ENCODE measurements at places on chromosomes 3 and 15. TPM values are rescaled to one million over a fixed set of nuclear protein-coding genes. Genes with fewer than 3 reads are reported as not detected.

GRCh38 chr3:119810018-119810435, 28.1 kb downstream of the NR1I2 start:
- no peak for DNase-seq

GRCh38 chr3:146223401-146224373, 27.2 kb downstream of the PLSCR4 start:
- no peak for DNase-seq

DNA sequence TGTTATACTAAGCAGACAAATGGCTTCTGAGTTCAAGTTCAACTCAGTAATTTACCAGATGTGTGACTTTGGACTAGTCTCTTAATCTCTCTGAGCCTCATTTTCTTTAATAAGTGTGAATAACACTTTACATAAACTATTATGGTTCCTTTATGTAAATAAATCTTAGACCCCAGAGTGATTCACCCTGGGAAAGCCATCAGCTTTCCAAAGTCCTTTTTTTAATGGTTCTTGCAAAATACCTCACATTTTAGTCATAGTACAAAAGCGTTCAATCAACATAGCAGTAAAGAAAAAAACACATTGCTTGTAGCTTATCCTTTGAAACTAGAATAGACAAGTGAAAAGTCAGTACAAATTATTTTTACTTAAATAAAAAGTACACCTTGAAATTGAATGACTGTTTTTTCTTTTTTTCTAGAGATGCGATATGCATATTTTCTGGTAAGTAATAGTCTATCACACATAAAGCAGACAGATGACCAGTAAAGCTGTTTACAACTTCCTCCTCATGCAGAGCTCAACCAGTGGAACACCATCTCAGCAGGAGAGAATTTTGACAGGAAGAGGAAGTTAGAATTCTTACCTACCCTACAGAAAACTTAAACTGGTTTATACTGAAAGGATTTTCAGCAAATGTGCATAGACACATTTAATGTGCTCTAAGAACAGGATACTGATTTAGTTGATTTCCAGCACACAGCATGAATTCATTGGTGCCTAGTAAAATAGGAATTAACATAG, 123.0 kb upstream of the AGBL1 start:
- no peak for DNase-seq

Gene ATP13A5
- polyA plus RNA-seq = not detected

DNA sequence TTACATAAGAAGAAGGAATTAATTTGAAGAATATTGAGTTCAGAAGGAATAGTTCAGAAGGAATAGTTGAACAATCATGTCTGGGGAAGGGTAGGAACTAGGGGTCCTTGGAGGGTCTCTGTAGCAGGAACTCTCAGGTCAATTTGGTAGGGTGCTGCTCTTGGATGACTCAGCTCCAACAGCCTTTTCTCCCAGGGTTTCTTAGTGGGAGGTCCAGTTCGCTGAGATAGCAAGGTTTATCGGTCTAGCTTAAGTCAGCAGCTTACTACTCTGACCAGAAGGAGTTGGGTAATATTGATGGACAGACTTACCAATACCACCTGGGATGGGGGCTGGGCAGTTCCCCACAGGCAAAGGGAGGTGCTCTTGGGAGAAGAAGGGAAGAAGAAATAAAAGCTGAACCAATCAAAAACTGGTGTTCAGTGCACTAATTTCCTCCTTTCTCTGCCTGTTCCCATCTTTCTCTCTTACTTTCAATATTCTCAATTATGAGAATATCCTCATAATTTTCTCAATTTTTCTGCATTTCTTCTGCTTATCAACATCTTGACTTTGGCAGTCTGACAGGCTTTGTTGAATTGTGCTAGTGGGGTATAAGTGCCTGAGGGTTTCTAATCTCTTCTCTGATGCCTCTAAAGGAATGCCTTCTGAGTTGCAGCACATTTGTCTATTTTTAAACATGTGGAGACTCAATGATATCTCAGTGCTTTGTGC, 14.4 kb upstream of the MITF start:
- no peak for DNase-seq

GRCh38 chr15:73922186-73923151, 3.8 kb upstream of the LOXL1 start:
- peak; percentile 28 for DNase-seq

DNA sequence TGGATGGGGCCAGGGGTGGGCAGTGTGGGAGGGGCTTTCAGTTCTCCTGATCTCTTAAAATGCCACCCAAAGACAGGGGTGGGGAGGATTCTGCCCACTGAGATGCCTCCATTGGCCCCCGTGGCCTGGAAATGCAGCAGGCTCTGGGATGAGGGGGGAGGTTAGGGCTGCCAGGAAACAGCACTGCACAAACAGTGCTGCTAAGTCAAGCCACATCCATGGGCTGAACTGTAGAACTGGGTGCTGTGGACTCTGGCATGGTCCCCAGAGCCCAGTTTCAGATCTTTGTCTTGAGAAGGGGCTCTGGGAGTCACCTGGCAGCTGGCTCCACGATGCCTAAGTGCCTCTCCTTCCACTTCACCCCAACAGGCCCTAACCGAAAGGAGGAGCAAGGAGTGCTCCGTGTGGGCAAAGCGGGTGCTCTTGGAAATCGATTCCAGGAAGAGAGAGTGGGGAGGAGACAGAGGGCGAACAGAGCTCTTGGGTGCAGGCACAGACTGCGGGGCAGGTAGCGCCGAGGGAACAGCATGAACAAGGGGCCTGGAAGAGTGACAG, 7.8 kb downstream of the PLA2G4E start:
- DNase-seq = no peak

GRCh38 chr3:5096336-5097008, 25.6 kb upstream of the ARL8B start:
- DNase-seq = no peak

DNA sequence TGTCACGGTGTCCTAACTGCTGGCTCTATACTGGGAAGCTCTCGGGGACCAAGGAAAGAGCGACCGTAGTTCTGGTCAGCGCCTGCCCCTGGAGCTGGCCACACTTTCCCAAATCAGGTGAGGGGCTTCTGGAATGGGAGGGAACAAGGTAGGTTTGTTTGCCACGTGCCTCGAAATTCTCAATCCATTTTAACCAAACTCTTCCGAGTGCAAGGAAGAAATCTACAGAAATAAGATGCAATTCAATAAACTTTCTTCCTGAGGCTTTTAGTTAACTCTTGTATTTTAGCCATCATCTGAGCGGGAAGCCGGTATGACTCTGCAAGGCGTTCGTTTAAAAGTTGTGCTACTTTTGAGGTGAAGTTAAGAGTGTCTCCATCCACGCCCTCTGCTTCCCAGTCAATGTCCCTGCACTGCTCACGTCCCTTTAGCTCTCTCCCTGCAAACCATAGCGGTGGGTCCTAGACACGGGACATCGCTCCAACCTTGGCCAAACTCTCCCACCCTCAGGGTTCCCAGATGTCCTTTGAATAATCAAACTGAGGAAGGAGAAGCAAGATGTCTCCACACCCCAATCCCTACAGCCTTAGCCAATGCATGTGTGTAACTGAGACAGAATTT, 597 bp downstream of the AGTR1 start:
- no peak for DNase-seq

Gene SSUH2
- 45.2 TPM for polyA plus RNA-seq

- DNase-seq = no peak
Measured at GRCh38 chr15:74977599-74977998, 17.8 kb upstream of the SCAMP5 start.

GRCh38 chr15:93035953-93036810, 52.8 kb downstream of the RGMA start:
- peak; percentile 32 for DNase-seq

- DNase-seq = no peak
Measured at GRCh38 chr3:188656196-188656982, 502.4 kb downstream of the LPP start.

GRCh38 chr3:6062261-6063187, 798.4 kb upstream of the GRM7 start:
- no peak for DNase-seq

- DNase-seq = no peak
Measured at GRCh38 chr3:25349095-25349494, 79.0 kb upstream of the RARB start.

DNA sequence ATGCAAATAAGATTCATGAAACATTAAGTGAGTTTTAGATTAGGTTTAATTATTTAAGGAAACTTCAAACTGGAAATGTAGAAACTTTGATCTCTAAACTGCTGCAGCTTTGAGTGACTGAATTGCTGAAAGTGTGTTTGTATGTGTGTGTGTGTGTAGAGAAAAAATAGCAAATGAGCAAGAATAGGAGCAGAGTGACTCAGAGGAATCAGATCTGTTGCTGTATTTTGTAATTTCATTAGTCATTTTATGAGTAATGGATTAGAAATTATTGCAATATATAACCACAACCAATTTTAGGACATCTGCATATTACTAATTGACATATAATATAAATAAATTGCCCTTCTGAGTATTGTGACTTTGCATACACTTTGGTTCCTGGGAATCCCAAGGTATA, 52.8 kb upstream of the SLC9A9 start:
- no peak for DNase-seq

Gene RETNLB
- not detected for polyA plus RNA-seq

DNA sequence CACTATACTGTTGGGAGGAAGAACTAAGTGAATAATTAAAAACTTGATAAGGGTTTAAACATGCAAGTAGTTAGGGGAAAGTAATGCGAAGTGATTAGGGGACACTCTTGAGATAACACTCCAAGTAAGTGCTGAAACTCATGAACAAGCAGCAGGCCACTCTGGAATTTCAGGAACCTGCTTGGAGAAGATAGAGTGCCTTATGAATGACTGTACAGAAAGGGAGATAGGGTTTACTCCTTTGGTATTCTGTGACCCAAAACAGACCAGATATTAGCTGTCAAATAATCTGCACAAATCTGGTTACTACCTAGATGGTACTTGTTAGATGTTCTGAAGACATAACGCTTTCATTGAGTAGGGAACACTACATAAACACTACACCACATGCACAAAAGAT, 85.6 kb downstream of the FRMD4B start:
- no peak for DNase-seq

Gene ZPLD1
- 0.43 TPM for polyA plus RNA-seq

- peak; percentile 47 for DNase-seq
Measured at GRCh38 chr15:75809986-75810750, 33.1 kb upstream of the UBE2Q2 start.

GRCh38 chr3:101854608-101855304, 5.4 kb downstream of the NFKBIZ start:
- DNase-seq = peak; percentile 87

GRCh38 chr3:105521770-105522169, 155.1 kb downstream of the ALCAM start:
- no peak for DNase-seq

- no peak for DNase-seq
Measured at GRCh38 chr3:139339219-139339906, 4.5 kb upstream of the MRPS22 start.

- no peak for DNase-seq
Measured at GRCh38 chr3:189586941-189587663, 44.1 kb upstream of the TP63 start.

- DNase-seq = no peak
Measured at GRCh38 chr3:98008855-98009254, 26.3 kb downstream of the GABRR3 start.

Gene SOX14
- polyA plus RNA-seq = not detected

DNA sequence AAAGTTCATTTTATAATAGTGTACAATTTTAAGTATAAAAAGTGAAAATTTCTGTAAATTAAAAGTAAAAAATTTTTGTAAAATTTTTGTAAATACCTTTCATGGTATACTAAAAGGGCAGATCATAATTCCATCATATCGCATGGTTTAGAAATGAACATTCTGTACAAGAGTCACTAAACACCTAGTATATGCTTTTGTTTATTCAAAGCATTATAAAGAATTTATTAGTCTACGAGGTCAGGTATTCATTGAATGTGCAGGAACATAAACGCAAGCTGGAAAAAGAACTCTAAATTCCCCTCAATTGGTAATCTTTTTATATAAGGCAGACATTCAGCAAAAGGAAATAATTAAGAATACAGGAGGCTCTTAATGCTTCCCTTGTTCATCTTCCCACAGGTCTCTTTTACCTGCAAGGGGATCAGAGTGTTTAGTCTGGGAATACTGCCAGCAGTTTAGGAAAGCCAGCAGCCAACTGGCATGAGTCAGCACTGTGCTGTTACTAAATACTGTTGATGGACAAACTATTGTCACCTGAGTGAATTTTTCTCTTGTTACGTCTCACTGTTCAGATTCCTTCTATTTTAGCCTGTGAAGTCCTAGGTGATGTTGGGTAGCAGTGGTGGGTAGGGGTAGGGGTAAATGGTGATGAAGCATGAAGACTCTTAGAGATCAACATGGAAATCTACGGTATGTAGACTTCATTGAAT, 70.1 kb downstream of the UQCC5 start:
- no peak for DNase-seq

Gene PARP15
- 0.22 TPM for polyA plus RNA-seq

Gene SH2D7
- 1.7 TPM for polyA plus RNA-seq

Gene STAB1
- polyA plus RNA-seq = 39.3 TPM

Gene FETUB
- not detected for polyA plus RNA-seq

Gene NLGN1
- not detected for polyA plus RNA-seq

- DNase-seq = no peak
Measured at GRCh38 chr3:55723653-55724406, 236.7 kb upstream of the WNT5A start.

Gene GRAMD1C
- 27.4 TPM for polyA plus RNA-seq
